ENCODE measurements at places on chromosomes 4 and X. TPM values are rescaled to one million over a fixed set of nuclear protein-coding genes. Genes with fewer than 3 reads are reported as not detected.

DNA sequence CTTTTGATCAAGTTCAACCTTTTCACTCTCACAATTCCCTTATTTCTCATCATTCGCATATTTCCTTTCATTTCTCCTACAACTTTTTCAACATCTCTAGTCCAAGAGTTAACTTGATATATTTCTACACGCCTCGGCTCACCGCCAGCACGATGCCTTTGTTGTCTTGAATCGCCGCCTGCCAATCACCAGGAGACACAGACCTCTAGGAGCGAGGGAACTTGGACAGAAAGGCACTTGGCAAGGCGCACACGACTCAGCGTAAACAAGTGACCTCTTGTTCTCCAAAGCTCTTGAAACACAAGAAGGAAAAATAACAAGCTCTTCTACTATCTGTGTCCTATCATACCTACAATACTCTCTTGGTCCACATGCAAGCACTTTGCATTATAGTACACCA is 27.1 kb upstream of the RBMX start:
- H3K36me3 ChIP-seq = no peaks in the 10 kb centered on the region
- H3K4me1 ChIP-seq = peaks cover 14% of the 10 kb centered on the region
- no peak overlapping the region for H3K4me3 ChIP-seq
- no peak overlapping the region for H3K27ac ChIP-seq

GRCh38 chr4:81550388-81550859 is 78.7 kb upstream of the RASGEF1B start:
- no peaks in the 10 kb centered on the region for H3K4me1 ChIP-seq
- H3K36me3 ChIP-seq = no peaks in the 10 kb centered on the region
- DNase-seq = no peak
- peaks cover 3% of the 10 kb centered on the region for H3K27me3 ChIP-seq
- H3K27ac ChIP-seq = no peak overlapping the region

DNA sequence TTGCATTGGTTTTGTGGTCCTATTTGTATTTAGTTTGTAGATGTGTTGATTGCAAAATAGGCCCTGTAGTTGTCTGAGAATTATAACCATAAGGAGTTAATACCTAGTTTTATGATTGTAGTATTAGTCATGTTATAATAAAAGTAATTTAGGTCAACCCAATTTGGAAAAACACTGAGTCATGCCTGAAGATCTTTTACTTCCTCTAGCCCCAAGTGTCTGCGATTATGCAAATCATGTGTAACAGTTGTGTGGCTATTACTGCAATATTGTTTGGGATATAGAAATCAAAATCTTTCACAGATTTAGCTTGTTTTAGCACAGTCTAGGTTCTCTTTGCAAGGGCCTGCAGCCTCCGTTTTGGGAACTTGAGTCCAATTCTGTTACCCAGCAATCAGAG is 12.6 kb downstream of the SRD5A3 start:
- peak overlapping the region; percentile 15 for H3K4me3 ChIP-seq
- DNase-seq = peak; percentile 83
- H3K36me3 ChIP-seq = no peaks in the 10 kb centered on the region
- H3K27me3 ChIP-seq = no peaks in the 10 kb centered on the region
- H3K4me1 ChIP-seq = peaks cover 51% of the 10 kb centered on the region

DNA sequence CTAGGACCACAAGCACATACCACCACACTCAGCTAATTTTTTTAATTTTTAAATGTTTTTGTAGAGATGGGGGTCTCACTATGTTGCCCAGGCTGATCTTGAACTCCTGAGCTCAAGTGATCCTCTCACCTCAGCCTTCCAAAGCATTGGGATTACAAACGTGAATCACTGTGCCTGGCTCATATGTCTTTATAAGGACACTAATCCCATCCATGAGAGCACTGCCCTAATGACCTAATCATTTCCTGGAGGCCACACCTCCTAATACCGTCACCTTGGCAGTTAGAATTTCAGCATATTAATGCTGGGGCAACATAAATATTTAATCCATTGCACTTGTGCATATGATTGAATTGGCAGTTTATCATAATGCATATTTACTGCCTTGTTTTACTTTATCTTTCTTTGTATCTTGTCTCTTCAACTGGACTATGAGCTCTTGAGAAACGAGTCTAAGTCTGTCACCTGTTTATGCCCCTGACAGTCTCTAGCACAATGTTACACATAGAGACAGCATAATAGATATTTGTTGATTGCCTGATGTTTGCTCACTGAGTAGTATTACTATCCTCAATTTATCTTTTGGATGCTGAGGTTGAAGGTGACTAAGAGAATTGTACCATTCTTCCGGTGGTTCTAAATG is 172.0 kb downstream of the AASDH start:
- H3K4me3 ChIP-seq = no peak overlapping the region
- peaks cover 8% of the 10 kb centered on the region for H3K27me3 ChIP-seq
- peak; percentile 35 for DNase-seq

TMEM35A gene
- not detected for total RNA-seq
